ENCODE measurements at places on chromosomes 7 and 10.

- no peak for DNase-seq
Observed at GRCh38 chr7:18402488-18403183, 92.9 kb upstream of the HDAC9 start.

DNA sequence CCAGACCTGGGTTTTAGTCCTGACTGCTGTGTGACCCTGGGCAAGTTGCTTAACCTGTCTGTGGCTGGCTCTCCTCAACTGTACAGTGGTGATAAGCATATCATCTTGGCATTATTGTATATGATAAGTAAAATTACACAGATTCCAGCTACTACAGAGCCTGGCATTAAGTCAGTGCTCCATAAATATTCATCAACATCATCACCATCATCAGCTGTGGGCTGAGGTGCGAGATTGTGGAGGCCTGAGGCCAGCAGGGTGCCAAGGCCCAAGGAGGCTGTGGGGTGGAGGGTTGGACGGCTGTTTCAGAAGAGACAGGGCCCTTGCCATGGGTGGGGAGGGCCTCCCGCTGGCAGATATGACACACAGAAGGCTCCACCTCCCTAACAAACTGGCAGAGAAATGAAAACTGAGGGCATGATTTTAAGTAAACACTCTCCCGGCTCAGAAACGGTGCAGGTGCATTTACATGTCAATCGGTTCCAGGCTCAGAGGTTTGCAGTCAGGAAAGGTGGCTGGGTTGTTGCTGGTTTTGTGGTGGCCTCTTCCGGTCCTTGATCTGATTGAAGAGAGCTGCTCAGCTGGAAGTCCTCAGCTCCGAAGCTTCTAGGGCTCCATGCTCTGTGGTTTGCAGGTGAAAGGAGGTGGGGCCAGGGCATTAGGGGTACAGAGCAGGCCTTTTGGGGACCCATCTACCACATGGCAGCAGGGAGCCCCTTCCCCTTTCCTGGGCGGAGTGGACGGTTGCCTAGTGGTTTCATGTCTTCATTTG lies 10.2 kb downstream of the CRYGN start:
- no peak for DNase-seq

- no peak for DNase-seq
Observed at GRCh38 chr7:157786375-157787274, 449.8 kb downstream of the DNAJB6 start.

DNA sequence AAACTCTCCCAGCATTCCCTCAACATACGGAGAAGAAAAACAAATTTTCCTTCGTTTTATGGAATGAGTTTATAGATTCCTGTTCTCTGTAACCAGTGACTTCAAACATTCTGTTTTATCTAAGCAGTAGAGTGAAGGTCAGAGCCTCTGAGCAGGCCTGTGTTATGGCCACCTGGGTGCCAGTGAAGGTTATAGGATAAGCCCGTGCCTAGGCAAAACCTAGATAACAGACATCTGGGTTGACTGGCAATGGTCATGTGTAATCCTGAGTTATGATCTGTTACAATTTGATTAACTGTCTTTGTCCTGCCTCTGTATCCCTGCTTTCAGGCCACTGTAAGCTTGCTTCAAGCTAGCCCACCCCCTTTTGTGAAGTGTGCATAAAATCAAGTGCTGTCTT lies 8.3 kb downstream of the LSM5 start:
- DNase-seq = no peak

DNA sequence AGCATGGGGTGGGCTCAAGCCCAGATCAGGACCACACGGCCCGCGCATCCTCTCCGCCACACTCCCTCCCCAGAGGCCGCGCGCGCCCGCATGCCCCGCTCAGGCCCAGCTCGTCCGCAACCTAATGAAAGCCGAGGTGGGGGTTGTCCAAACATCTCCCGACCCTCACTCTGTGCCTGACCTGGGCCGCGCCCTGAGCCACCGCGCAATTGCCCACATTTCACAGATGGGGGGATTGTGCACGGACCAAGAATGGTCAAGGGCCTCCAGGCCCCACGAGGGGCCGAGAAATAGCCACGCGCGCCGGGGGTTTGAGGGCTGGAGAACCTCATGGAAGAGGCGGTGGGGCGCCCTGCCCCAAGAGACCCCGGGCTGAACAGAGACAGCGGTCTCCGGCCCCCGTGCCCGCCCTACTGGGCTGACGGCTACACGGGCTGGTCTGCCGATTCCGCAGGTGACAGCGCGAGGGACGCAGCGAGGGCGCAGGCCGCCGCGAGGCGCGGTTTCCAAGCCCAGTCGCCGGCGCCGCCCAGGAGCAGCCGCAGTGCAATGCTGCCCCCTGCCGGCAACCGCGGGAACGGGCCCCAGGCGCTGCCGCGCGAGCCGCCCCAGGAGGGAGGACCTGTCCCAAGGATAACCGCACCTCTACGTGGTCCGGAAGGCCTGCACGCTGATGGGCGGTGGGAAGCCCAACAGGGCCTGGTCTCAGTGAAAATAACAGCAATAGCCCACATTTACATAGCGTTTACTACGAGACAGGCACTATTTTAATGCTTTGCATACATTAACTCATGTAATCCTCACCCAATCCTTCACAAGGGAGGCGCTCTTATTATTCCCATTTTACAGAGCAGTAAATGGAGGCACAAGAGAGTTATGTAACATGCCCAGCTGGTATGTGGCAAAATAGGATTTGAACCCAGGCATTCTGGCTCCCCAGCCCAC lies 10.5 kb upstream of the GRID1 start:
- peak; percentile 35 for DNase-seq

GRCh38 chr7:30028749-30029635 lies 780 bp downstream of the PLEKHA8 start:
- DNase-seq = peak; percentile 71

DNA sequence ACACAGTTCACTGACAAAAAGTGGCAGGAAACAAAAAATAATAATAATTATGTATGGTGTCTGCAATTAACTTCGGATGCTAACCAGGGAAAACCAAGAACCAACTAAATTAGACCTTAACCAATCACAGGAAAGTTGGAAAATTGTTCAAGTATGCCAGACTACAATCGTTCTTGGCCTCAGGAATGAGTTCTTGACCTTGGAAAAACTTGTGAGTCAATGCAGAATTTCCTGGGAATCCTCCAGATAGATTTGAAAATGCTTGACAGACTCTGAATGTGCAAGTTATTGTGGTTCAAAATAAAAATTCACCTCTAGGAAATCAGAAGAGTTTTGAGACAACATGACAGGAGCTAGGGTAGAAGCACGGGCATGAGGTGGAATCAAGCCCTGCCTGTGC lies 171.5 kb downstream of the C7orf25 start:
- DNase-seq = no peak

- DNase-seq = no peak
Observed at GRCh38 chr7:75072981-75073283, 670 bp downstream of the RCC1L start.

DNA sequence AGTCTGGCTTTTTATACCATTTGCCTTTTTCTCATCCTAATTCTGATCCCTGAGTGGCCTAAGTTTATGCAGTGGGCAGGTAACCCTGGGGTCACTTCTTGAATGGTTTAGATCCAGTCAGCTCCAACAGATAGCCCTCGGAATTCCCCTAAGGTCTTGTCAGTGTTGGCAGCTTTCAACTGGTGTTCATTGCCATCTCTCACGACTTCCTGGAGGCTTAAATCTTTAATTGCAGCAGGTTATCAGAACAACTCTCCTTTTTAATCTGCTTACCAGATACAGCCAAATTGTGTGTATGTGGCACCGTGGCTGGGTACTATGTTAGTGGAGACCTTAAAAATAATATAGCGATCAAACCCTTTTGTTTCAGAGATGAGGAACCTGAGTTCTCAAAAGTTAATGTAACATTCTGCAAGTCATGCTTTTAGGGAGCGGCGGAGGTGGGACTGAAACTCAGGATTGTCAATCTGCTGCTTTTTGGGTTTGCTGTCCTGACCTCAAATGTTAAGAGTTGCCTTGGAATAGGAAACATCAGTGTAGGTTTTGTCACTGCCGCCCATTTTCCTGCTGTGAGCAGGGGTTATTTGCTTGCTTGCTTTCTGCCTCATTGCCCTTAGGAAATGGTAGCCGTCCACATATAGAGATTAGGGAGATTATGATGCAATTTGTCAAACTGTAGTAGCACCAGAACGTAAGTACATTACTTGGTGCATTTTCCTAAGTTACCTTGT lies 818 bp downstream of the DLD start:
- DNase-seq = no peak

- DNase-seq = no peak
Observed at GRCh38 chr10:76939933-76940468, 697.6 kb downstream of the KCNMA1 start.

DNA sequence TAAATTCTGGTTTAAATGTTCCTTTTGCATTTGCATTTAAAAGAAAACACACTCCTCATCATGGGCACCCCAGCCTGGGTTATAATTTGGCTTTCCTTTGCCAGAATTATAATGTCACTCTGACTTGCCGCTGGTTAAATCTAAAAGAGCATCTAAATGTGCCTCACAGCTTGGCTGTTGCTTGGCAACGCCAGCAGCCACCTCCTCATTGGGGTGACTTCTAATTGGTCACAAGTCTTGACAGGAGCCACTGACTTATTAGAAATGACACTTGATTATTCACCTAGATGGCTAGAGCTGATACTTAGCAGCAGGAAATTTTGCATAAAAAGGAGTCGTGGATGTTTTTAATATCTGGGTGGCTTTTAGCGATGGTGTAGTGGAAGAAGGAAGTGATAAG lies 114.3 kb downstream of the TBXAS1 start:
- DNase-seq = no peak

DNA sequence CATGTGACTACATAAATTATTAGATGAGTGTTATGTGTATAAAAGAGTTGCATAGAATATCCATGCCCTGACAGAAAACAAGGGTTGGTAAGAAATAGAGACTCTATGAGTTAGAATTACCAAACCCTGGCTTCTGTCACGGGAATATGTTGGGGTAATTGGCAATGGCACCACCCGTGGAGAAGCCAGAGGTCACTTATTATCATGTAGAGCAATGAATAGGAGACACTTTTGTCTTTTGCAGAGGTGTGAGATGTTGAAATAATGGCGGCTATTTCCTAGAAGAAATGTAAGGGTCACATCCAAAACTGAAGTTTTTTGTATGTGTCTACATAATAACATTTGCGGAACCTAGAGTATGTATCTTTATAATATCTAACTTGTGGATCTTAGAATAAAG lies 35.3 kb downstream of the ABCB5 start:
- no peak for DNase-seq

GRCh38 chr7:108370616-108371015 lies 85.6 kb downstream of the NRCAM start:
- DNase-seq = no peak

GRCh38 chr10:71436268-71437125 lies 39.8 kb downstream of the CDH23 start:
- DNase-seq = no peak

- no peak for DNase-seq
Observed at GRCh38 chr10:110756876-110757275, 112.7 kb downstream of the RBM20 start.

DNA sequence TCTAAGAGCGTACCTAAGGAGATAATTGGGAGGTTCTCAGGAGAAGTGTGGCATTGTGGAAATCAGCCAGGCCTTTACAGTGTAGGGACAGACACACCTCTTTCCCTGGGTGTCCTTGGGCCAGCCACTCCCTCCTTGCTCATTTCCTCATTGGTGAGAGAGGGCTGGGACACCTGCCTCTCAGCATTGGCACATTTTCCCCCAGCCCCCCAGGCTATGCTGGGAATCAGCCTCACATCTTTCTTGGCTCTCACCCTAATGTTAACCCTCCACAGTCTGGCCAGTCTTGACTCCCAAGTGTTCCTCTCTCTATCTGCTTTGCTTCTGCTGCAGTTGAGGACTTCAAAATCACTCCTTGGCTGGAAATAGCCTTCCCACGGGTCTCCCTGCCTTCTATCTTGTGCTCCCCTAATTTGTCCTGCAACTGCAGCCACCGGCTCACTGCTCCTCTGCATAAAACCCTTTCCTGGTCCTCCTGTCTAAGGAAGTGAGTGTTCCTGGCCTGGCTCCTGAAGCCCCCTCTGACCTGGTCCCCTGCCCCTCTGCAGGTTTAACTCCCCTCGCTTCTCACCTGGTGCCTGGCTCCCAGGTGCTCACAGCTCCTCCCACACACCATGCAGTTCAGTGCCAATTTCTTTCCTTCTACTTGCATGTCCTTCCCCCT lies 15.8 kb downstream of the TBXAS1 start:
- DNase-seq = no peak

DNA sequence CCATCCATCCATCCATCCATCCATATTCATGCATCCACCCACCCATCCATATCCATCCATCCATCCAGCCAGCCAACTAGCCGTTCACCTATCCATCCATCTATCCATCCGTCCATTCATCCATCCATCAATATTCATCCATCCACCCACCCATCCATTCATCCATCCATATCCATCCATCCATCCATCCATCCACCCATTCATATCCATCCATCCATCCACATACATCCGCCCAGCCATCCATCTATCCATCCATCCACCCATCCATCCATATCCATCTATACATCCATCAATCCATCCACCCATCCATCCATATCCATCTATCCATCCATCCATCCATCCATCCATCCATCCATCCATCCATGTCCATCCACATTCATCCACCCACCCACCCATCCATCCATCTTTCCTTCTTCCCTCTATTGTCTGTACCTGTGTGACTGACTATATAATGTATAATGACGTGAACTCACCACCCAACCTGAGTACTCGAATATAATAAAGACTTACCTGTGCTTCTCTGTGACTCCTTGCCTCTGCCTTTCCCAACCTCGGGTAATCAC lies 2.5 kb downstream of the INMT start:
- DNase-seq = no peak

- no peak for DNase-seq
Observed at GRCh38 chr7:157834501-157835163, 497.8 kb downstream of the DNAJB6 start.

GRCh38 chr7:47413526-47414341 lies 168.2 kb downstream of the TNS3 start:
- no peak for DNase-seq

DNA sequence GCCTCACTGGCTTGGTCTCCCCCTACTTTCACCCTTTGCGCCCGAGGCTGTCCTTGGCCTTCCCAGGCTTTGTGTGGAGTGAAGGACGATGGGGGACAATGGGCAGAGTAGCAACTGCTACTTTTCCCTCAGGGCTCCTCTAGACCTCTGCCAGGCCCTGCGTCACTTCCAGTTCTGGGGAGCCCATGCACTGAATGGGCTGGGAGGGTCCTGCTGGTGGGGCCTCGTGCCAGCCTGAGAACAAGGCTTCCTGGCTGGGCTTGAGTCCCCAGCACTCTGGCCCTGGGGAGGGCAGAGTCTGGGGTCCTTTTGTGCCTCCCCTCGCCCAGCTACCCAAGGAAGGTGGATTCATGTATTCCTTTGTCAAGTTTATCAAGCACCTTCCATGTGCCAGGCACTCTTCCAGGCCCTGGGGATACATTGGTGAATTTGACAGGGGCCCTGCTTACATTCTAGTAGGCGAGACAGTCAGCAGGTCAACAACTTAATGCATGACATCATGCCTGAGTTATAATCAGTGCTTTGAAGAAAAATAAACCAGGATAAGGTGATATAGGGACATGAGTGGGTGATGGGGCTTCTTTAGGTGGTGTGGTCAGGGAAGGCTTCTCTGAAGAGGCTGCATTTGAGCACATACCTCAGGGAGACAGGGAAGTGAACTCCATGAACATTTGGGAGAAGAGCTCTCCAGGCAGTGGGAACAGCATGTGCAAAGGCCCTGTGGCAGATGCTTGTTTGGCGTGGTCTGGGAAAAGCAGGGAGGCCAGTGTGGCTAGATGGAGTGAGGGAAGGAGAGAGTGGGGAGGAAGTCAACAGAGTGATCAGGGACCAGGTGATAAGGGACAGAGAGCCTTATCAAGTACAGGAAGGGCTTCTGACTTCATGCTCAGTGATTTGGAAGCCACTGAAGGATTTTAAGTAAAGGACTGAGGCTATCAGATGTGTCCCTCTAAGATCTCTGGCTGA lies 14.1 kb downstream of the ZMIZ1 start:
- no peak for DNase-seq

Data from caudate nucleus (tissue), 63 donors.